Stimulated activated CD4-positive, alpha-beta T cell treated with anti-CD3 and anti-CD28 coated beads, TNF-alpha, amount 100 ng/mL, for 24 hours (primary cell): ENCODE measurements at places on chromosomes 1 and 21.

DNA sequence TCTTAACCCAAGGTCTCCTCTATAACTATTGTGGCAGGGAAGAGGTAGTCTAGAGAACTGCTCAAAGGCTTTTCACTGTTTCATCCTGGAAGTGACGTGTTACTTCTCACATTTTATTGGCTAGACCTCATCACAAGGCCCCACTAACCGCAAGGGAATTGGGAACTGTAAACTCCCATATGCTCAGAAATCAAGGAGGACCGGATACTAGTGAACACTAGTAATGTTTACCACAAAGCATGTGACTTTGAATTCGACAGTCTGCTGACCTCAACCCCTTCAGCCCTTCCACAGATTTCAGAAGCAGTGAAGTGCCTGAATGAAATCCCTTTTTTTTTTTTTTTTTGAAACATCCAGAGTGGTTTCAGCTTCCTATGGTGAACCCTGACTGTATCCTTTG, 3.4 kb upstream of the EEIG2 start:
- DNase-seq, result no peak

- no peak for DNase-seq
These were observed 12.2 kb upstream of the FASLG start for GRCh38 chr1:172646653-172647052.

DNA sequence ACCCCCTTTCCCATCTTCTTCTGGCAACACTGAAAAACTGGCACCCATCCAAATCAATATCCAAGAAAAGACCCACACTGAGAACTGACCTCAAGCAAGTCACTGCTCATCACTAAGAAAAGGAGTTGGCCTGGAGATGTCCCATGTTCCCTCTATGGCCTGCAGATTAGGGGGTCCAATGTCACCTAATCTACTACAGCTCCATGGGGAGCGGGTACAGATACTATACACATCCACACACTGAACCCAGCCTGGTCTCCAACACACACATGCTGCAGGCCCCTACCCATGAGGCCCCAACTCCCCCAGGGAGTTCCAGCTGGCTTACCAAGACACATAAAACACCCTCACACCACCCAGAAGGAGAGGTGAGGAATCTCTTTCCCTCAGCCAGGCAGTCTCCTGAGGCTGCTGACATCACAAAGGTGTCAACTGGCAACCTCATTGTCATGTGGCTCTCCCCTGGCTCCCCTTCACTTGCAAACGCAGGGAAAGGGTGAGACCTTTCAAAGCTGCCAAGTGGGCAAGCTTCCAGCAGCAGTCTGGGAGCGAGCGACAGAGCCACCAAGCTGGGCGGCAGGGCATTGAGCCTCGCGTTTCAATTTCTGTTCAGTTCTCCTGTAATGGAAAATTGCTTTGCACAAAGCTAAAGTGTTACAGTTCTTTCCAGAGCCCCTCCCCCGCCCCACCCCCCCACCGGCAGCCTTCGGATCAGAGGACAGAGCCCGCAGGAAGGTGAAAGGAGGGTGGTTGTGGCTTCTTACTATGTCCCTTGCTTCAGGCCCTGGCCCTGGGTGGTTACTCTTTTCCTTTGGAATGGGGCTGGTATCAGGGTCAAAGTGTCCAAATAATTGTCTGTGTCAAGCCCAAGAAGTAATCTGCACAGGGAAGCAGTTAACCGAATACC, at the start of gene LRRC52:
Gene LRRC52 (plus strand): TSS at position 469 of the 907 bp plus-strand sequence. CDS start 297 bp downstream, at position 766.
- DNase-seq, result no peak

DNA sequence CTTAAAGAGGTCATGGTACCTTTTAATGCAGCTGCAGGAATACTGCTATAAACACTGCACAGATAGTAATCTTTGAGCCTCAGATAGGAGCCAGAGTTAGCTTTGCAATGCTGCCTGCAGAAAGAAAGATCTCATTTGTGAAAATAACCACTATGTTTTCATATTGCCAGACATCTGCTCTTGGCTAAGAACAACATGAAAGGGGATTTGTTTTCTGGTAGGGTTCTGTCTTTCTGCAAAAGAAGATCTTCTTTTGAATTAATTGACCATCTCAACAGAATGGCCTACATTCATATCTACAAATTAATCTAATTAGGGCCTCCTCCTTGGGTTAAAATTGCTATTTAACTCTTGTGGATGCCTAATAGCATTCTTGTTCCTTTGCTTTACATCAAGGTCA, 177.6 kb upstream of the DPYD start:
- no peak for DNase-seq

DNA sequence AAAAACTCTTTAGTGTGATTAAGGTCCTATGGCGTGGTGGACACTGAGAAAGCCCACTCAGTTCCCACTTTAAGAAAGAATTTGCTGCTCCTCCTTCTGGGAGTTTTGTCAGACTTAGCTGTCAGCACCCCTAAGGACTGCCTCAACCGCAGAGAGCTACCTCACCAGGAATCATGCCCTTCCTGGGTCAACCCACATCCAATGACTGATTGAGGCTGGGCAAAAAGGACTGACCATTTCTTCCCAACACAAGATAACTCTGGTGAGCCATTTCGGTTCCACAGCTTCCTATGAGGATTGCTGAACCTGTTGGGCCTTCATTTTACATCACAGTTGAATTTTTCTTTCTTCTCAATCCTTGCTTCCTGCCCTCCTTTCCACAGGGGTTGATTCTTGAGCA, 197.9 kb downstream of the NCAM2 start:
- DNase-seq, result no peak

- no peak for DNase-seq
These were observed 241.1 kb upstream of the RAB4A start for GRCh38 chr1:229029879-229030235.

DNA sequence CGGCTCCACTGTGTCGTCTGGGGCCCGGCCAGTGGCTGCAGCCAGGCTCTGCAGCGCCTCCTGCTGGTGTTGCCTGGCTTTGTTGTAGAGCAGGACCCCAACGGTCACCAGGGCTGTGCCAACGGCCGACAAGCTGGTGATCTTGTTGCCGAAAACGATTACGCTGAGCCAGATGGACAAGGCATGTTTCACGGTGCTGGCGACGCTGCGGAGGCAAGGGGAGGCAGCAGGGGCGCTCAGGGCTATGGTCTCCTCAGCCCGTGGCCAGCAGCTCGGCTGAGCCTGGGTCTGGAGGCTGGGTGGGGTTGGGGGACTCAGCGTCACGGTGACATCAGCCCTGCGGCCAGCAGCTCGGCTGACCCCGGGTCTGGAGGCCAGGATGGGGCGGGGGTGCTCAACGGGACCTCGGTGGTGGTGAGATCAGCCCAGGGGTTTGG, 7.0 kb upstream of the CDK11B start:
- no peak for DNase-seq

DNA sequence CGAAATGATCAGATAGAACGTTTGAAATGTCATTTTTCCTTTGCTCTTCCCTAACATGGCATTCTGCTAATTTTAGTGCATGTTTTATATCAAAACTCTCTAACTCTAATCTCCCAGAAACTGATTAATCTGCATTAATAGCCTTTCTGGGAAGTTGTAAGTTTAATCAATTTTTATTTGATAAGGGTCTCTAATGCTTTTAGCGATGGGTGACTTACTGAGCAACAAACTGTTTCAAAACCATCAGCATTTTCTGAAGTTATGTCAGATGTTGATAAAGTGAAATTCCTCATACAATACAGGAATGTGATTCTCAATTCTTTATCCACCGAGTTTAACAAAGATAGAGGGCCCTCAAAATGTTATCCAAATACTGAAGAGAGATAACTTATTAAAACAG, 431.6 kb upstream of the CXADR start:
- no peak for DNase-seq

DNA sequence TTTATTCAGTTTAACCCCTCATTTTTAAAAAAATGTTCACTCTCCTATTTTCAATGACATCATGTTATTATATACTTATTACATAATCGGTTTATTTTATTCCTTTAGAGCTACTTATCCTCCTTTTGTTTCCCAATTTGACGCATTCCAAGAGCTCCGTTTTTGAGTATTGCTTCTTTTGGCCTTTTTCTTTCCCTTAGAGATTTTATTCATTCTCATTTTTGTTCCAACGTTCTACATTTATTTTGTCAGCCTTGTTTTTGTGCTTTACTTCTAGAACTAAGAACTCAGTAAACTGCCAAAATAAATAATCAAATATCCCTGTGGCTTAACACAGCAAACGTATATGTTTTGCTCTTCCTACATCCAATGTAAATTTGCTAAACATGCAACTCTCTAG, 769.1 kb downstream of the NCAM2 start:
- DNase-seq, result no peak

DNA sequence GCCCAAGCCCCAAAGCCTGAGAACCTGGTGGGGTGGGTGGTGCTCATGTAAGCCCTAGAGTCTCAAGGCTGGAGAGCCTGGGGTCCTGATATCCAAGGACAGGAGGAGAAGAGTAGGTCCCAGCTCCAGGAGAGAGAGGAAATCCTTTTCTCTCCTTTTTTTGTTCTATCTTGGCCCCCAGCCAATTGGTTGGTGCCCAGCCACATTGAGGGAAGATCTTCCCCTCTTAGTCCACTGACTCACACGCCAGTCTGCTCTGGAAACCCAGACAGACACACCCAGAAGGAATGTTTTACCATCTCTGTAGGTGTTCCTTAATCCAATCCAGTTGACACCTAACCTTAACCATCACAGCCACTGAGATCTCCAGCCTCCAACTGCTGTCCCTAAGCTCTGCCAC, 16.2 kb upstream of the LIN9 start:
- no peak for DNase-seq

- no peak for DNase-seq
These were observed 18.9 kb downstream of the SFPQ start for GRCh38 chr1:35173909-35174540.

GRCh38 chr1:1179346-1179982, 5.8 kb downstream of the TTLL10 start:
- no peak for DNase-seq

GRCh38 chr1:218718206-218718605, 373.1 kb downstream of the TGFB2 start:
- DNase-seq, result no peak
